Ovary (tissue), 10 donors: ENCODE measurements at places on chromosomes 16 and 17. TPM values are rescaled to one million over a fixed set of nuclear protein-coding genes. Genes with fewer than 3 reads are reported as not detected.

DNA sequence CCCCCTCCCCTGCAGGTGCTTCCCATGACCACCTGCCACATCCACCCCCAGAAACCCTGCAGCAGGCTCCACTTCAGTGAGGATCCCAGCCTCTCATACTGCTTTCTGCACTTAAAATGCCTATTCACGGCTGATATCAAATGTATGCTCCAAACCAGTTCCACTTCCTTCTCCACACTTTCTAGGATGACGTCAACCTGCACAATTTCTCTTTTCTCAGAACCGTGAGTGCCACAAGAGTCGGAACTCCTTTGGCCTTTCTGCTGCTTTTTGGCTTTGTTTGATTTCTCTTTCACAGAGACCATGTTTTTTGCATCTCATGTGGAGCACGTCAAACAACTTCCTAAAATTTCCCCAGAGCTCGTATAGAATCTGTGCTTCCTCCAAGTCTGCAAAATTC is 378.8 kb upstream of the TNRC6C start:
- no peak for DNase-seq

- no peak for DNase-seq
These were observed 15.8 kb upstream of the GHDC start for GRCh38 chr17:42210046-42210445.

GRCh38 chr17:26809033-26809432 is 484.9 kb upstream of the WSB1 start:
- no peak for DNase-seq

The RHBDL3 gene
- polyA plus RNA-seq, result 1.8 TPM

The CSH1 gene
- polyA plus RNA-seq, result not detected

The FOXC2 gene
- polyA plus RNA-seq, result 0.47 TPM

- DNase-seq, result no peak
These were observed 99.5 kb downstream of the XYLT1 start for GRCh38 chr16:17371299-17371698.

The LRRC37A gene
- polyA plus RNA-seq, result 0.68 TPM

The SLC12A3 gene
- polyA plus RNA-seq, result not detected

The CARD14 gene
- not detected for polyA plus RNA-seq

The KRTAP16-1 gene
- polyA plus RNA-seq, result not detected

GRCh38 chr16:27237219-27238015 is 31.2 kb downstream of the NSMCE1 start:
- no peak for DNase-seq

DNA sequence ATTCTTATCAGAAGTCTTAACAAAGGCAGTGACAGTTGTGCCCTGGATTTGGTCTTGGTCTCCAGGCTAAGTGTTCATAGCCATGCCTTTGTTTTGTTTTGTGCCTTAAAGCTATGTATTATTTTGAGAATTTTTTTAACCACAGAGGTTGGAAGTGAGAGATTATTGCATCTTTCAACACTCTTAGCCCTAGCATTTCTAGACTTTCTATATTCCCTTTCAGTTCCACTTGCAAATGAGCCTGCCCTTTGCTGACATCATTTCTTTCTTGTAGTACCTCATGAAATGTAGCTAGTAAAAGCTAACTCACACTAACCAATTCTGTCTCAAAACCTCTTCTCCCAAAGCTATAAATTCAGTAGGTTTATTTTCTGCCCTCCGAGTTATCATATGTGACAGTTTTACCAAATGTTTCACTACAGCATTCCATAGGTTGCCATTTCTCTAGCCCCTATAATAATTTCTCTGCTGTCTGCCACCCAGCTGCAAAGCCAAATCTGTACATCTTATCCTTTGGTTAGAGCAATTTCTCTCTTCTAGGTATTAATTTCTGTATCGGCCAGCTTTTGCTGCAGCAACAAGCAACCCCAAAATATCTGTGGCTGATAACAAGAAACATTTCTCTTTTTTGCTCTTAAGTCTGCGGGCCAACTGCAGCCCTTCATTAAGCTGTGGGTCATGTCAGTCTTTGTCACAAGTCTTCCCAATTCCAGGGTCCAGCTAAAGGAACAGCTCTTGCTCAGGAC is 14.2 kb upstream of the CCL1 start:
- no peak for DNase-seq

The FOXL1 gene
- 0.51 TPM for polyA plus RNA-seq

DNA sequence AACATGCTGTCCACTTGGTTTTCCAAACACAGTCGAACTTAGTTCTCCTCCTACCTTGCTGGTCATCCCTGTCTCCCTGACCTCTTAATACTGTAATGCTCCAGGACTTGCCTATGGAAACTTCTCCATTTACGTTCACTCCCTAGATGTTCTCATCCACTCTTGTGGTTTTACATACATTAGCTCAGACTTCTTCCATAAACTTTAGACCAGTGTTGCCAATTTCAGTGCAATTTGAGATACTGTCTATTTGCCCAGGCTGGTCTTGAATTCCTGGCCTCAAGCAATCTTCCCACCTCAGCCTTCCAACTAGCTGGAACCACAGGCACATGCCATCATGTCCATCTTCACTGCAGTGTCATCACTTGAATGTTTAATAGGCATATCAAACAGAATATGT is 1.5 kb downstream of the MATCAP1 start:
- DNase-seq, result no peak

- no peak for DNase-seq
These were observed 5.3 kb upstream of the CAVIN1 start for GRCh38 chr17:42428141-42428944.

GRCh38 chr16:4882633-4883285 is 35.5 kb downstream of the UBN1 start:
- DNase-seq, result no peak

The USP10 gene
- polyA plus RNA-seq, result 98.8 TPM

The KCNAB3 gene
- 1.9 TPM for polyA plus RNA-seq

DNA sequence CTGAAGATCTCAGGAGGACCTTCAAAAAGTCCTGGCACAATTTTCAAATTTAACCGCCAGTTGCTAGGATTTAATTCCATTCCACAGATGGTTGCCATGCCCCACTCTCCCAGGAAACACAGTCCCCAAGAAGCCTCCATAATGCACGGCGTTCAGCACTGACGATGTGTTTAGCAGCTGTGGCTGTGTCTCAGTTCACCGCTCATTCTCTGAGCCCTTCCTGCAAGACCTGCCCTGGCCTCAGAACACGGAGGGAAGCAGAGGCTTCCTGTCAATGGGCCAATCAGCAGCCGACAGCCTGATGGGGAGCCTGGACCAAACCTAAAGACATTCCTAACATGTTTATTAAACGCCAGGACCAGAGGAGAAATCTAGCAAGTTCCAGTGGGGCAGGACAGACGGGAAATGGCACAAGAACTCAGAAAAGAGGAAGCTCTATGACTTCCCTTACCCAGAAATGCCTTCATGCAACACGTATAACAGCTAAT is 4.9 kb downstream of the MYLK3 start:
- DNase-seq, result no peak

- DNase-seq, result no peak
These were observed 1.6 kb downstream of the UBTF start for GRCh38 chr17:44217738-44218343.

GRCh38 chr16:1167276-1168107 is 14.6 kb downstream of the CACNA1H start:
- DNase-seq, result no peak

DNA sequence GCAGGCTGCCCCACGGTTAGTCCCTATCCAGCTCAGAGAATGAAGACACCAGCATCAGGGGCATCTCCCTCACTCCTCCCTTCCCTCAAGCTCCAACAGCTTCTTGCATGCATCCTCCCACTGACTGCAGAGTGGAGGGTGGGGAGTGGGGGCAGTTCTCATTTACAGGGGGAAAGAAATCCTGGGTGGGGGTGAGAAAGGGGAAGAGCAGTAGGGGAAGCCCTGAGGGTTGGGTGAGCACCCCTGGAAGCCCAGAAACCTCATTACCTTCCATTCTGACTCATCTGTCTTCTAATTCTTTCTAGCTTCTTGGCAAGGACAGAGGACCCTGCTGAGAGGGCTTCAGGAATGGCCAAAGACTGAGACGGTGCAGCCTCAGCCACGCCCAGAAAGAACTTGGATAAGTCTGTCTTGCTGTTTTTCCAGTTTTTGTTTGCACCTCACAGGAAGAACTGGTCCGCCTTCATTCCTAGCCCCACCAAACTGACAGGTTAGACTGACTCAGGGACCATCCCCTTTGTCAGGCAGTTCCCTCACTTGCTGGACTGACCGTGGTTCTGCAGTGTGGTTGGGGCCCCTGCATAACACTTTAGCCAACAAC is 52.5 kb upstream of the WSB1 start:
- no peak for DNase-seq

DNA sequence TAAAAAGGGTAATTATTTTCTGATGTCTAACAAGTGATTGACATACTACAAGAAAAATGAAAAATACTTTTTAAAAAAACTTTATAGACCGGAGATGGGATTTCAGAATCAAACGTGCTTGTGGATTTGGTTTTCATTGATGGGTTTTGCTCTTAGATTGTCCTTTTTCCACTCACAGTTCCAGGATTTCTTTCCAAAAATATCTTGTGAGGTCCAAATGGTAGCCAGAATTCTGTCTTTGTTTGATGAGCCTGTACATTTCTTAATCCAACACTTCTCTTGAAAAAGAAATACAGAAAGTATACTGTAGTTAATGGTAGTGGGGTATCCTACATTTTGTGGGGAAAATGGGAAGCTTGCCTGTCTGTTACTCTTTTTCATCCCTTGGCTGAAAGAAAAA is 329.3 kb downstream of the KCNJ2 start:
- DNase-seq, result no peak

DNA sequence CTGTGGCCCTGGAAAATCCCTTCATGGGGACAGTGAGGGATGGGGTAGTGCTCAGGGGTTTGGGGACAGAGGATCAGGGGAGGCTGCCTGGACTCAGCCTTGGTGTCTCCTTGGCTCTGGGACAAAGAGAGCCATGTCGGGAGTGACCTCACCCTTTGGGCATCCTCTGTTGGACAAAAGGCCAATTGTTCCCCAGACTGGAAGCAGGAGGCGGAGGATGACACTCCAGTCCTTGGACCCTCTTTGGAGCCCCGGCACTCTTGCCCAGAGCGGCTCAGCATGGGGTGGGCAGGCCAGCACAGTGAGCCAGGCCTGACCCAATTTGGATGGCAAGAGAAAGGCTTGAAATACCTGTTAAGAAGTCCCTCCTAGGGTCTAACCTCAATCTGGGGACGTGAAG is 39.4 kb upstream of the PHB1 start:
- no peak for DNase-seq

The RPRML gene
- polyA plus RNA-seq, result not detected

The DNAH2 gene
- 1.0 TPM for polyA plus RNA-seq

DNA sequence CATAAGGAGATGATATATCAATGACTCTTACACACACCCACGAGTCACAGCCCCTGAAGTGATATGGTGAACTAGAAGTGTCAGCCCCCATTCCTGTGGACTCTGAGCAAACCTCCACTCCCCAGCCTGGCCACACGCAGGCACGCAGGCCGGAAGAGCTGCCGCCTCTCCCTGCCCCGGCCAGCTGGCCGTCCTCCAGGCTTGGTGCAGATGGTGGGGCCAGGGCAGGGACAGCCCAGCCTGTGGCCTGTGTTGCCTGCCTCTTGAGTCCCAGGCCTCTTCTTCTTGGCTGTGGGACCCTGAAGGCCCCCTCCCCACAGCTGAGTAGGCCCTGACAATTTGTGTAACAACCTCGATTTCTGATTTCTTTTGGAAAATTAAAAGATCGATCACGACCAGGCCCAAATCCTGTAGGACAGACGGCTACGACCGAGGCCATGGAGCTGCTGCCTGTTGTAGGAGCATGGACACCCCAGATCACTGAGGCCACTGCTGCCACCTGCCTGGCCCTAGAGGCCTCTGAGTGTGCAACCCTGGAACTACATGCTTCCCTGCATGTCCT is 10.0 kb upstream of the MPRIP start:
- DNase-seq, result peak; percentile 63

The MRPS34 gene
- polyA plus RNA-seq, result 61.4 TPM

The ALOX12 gene
- not detected for polyA plus RNA-seq
